ENCODE measurements at places on chromosomes 13 and 19.

- DNase-seq = peak; percentile 35
Measured at GRCh38 chr19:46296722-46297461, at the start of gene HIF3A. HIF3A (plus strand) TSS chr19:46297042; CDS start chr19:46297077, 35 bp downstream.

DNA sequence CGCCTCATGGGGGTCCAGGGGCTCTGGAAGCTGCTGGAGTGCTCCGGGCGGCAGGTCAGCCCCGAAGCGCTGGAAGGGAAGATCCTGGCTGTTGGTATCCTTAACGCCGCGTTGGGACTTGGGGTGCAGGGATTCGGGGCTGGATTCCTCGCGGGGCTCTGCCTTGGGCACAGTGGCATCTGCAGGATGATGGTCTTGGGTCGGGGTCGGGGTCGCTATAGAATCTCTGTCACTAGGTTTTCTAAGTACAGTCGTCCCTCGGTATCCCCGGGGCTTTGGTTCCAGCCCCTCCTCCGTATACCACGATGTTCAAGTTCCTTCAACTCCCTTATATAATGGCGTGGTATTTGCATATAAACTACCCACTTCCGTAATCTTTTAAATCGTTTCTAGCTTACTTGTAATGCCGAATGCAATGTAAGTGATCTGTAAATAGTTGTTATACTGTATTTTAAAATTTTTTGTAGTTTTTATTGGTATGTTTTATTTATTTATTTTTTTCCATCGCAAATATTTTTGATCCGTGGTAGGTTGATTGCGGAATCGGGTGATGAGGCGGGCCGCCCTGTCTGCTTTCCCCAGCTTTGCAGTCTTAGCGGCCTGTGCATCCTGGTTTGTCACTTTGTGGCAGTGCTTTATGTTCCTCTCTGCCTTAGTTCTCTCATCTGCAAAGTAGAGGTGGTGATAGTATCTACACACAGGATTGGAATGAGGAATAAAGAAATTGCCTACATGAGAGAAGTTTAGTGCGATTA is 606 bp downstream of the ERCC5 start:
- no peak for DNase-seq

DNA sequence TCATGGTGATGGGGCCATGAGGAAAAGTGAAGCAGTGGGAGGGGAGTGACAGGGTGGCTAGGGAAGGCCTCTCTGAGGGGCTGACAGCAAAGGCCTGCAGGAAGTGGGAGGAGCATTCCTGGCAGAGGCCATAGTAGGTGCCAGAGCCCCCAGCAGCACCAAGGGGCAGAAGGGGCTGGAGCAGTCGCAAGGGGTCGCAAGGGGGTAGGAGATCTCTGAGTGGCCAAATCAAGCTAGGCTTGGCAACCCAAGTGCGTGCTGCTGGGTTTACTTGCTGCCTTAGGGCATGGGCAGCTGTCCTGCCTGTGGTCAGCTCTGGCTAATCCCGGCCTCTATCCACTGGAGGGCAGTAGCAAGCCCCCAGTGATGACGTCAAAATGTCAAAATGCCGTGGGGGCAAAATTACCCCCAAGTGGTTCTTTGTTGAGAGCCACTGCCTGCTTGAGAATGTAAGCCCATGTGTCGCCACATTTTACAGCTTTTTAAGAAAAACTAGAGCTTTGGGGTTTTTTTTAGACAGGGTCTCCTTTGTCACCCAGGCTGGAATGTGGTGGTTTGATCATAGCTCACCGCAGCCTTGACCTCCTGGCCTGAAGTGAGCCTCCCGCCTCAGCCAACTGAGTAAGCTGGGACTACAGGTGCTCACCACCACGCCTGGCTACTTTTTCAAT is 11.8 kb downstream of the CCDC97 start:
- DNase-seq = no peak

- no peak for DNase-seq
Measured at GRCh38 chr13:35025314-35025713, 83.2 kb downstream of the NBEA start.

- DNase-seq = peak; percentile 0
Measured at GRCh38 chr13:42405665-42406390, 133.9 kb downstream of the AKAP11 start.

DNA sequence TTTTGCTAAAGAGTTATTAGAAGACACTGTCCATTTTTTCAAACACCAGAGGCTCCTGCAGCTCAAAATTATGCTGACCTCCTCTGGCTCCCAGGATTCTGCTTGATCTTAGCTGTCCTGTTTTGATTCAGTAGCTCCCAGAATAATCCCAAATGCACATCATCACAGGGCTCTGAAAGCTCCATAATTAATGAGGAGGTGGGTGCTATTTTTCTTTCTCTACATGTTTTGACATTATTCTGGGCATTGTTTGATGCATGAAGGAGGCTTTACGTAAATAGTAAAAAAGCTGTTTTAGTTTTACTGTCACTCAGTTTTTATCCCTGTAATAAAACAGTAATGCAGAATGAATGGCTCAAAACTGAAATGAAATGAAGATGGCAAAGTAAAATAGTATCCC is 495.4 kb downstream of the DCT start:
- DNase-seq = no peak

DNA sequence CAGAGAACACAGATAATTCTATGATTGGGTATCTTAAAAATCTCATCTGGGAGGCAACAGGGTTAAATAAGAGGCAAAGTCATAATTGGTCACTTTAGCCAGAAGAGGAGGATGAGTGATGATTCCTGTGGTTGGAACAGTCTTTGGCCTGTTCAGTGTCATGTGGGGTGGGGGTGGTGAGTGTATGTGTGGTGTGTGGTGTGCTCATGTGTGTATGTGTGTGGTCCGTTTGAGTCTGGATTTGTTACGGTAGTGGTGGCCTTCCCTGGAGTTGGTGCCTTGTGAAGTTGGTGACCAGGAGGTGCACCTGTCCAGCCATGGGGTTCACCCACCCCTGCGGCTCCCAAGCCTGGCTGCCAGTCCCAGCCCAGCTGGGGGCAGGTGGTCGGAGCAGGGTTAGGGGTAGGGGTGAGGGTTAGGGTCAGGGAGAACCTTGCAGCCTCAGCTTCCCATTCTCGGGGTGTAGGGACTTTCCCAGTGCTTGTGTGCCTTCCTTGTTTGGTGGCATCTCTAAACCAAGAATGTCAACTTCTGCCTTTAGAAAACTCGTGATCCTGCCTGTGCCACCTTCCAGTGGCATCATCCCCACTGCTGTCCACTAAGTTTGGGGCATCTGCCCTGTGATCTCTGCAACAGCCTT is 97.5 kb downstream of the RAB20 start:
- DNase-seq = no peak

DNA sequence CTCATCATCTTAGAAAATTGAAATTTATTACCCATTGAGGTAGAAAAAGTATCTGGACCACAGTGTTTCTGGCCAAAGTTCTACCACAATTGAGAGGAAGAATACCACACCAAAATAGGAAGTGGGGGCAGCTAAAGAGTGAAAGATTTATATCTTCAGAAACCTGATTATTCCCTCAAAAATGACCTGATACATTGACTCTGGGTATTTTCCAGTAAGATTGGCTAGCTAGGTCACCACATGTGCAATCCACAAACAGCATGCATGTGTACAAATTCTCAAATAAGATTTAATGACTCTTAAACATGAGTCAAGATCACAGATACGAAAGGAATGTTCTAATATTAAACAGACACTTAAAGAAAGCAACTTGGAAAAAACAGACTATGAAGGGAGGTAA is 1516.2 kb upstream of the PCDH20 start:
- peak; percentile 63 for DNase-seq

DNA sequence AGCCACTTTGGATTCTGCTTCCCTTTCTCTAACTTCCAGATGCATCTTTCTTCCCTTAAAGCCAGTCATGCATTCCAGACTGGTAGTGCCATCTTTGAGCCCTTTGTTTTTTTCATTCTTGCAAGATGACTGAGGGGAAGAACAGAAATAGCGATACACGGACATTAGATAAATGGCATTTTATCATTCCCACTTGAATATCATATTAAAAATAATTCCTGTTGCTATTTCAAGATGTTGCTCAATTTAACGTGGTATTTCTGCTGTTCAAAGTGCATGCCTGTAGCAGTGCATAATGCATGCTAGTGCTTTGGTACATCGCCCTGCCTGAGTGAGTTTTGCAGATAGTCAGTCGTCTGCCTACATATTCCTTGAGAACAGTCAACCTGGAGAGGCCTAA is 140.6 kb upstream of the FRY start:
- DNase-seq = no peak

GRCh38 chr19:29812080-29812880 is 489 bp downstream of the CCNE1 start:
- DNase-seq = no peak
